Stimulated activated naive CD8-positive, alpha-beta T cell treated with anti-CD3 and anti-CD28 coated beads, Interleukin-15, Interleukin-2, amounts not matched to agents 100 U/mL and 50 U/mL, for 24 hours (primary cell): ENCODE measurements at places on chromosomes 6 and 20.

DNA sequence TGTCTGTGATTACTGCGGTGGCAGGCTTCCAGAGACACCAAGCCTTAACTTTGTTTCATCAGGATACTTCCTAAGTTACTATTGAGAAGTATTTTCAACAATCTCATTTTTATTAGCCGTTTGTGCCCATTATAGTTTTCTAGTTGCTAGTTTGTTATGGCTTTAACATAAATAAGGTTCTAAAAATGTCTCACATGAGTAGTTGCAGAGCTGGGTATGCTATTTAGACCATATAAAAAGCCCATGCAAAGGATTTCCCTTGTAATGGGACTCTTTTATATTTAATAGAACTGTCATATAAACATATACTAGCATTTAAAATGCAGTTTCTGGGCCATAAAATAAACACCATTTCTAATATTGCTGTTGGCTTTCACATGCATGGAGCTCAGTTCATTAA, 205.3 kb upstream of the TCF21 start:
- DNase-seq = no peak

- DNase-seq = no peak
These were observed 71.8 kb upstream of the NOX3 start for GRCh38 chr6:155527443-155527842.

DNA sequence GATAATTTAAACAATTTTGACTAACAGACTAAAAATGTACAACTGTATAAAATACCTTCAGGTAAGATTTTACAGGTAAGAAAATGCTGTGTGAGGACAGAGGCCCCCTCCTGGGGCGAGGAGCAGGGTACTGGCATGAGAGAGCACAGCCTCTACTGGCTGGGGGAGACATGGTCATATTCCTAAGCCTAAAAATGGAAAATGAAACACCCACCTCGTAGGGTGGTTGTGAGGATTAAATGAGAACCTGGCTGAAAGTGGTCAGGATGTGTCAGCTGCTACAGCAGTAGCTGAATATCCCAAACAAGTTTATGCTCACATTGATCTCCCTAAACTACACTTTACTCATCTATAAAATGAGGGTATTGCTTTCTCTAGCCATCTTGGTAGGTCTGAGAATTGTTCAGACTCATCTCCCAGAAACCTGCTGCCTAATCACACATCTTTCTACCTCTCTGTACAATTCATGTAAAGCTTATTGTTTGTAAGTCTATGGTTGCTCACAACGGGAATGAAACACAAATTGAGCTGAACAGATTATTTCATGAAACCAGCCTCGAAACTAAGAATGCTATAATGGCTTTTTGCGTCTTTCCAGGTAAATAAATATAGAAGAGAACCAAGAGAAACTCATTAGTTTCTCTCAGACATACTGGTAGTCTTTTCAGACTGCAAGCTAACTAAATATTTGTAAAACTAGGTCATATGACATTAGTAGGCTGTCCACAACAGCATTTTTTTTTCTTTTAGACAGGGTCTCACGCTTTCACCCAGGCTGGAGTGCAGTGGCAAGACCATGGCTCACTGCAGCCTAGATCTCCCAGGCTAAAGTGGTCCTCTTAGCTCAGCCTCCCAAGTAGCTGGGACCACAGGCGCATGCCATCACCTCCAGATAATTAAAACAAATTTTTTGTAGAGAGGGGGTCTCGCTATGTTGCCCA, 69.6 kb downstream of the POPDC3 start:
- DNase-seq = no peak

- DNase-seq = no peak
These were observed 661.5 kb downstream of the EPM2A start for GRCh38 chr6:145073811-145074210.

DNA sequence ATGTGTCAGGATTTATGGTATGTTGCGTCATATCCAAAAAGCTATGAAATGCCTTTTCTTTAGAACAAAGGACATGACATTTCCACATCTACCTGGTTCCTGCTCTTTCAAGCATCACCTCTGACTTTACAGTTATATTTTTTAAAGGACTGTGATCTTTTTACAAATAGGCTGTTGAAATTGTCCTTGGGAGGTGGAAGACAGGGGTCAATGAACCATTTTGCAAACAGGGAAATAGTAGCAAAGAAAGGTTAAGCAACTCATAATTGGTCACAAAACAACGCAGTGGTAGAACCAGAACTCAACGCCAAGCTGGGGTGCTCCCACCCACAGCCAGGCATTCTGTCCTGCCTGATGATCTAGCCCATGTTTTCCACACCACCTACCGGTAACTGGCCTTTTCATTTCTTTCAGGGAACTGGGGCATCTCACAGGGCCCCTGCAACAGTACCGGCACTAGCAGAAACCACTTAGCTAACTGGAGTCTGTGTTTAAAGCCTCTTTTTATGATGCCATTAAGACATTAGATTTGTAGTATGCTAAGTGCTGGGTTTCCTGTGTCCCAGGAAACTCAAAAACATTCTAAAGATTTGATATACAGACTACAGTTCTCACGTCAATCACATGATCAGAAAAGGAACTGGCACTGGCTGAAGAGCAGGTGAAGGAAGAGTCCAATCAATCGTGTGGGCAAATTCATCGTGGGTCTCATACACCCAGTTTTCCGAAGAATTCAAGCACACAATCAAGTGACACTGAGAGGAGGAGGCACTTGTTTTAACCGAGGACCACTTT, 13.9 kb downstream of the ZNF217 start:
- DNase-seq = no peak

DNA sequence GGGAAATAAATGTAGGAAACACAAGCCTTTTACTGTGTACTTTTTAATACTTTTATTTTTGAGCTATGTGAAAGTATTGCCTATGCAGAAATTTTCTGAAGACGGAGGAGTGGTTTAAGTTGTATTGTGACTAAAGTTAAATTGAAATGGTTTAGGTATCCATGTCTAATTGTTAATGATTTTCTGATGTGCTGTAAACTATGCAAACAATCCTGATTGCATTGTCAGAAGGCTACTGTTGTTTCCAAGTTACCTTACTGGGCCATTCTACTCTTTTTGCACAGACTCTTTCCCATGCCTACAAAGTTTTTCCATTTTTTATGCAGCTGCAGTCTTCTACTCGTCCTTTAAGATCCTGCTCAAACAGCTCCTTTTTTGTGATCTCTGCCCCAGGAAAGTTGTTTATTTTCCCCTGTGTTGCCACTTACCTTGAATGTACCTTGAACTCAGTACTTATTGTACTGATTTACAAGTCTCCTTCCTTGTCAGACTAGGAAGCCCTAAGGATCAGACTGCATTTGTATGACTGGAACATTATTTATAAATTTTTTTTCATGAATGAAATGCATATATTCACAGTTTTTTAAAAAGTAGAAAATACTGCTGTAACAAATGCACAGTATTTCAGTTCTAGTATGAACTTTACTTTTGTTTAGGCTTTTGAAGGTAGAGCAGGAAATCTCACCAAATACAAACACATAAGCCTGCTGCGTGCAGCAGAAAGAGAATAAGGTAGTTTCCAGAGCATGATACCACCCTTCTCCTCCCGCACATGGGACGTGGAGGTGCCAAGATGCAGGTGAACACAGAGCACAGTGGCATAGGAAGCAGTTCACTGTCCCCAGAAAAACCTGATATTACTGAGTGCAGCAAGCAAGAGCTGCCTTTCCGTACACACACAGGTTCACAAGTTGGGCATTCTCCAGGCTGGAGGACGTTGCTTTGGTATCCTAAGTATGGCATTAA, 97.8 kb downstream of the CRYBG1 start:
- DNase-seq = no peak

DNA sequence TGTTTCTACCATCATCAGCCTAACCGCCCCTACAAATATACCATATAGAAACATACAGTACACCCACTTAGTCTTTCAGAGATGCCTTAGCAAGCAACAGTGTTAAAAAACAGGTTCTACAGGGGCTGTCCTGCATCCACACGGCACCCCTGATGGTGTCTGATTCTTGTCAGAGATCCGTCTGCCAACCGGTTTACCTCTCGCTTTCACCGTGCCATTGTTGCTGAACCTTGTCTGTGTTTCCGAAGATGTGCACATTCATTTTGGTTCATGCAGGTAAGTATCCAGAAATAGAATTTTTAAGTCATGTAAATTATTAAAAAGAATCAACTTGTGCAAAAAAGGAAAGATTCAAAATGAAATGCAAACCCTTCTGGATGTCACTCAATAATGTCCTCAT, 52.9 kb downstream of the EPHA7 start:
- DNase-seq = no peak

DNA sequence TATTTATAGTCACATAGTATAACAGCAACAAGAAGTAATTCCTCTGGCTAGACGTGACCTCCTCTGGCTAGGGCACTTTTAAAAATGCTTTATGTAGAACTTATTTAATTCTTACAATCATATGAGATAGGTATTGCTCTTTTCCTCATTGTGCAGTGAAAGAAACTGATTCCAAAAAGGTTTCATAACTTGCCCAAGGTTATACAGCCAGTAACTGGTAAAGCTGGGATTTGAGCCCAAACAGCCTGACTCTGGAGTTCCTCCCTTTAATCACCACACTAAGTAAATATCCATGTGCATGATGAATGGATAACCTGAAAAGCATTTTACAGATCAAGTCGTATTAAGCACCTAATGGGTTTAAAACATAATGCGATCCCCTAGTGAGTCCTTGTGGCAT, 214.6 kb downstream of the PRL start:
- no peak for DNase-seq

DNA sequence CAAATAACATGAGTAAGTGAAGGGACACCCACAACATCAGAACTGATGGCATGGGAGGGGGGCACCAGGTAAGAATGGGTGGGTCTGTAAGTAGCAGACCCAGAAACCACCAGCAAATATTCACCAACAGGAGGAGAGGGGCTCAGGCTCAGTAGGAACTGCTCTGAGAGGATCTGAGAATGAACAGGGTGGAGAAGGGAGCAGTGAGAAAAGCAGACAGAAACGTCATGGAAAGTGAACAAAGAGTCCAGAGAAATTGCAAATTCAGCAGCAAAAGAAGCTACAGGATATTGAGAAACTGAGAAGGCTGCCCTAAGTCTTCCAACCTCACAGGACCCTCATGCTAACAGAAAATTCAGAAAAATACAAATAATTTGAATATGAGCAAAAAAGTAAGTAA, 121.3 kb downstream of the KIF16B start:
- DNase-seq = no peak

GRCh38 chr20:1813674-1814635, 81.3 kb upstream of the SIRPA start:
- DNase-seq = no peak

- no peak for DNase-seq
These were observed 61.7 kb downstream of the PLEKHG1 start for GRCh38 chr6:150661216-150662007.

- DNase-seq = no peak
These were observed 87.8 kb upstream of the EPB41L1 start for GRCh38 chr20:36066777-36067176.

DNA sequence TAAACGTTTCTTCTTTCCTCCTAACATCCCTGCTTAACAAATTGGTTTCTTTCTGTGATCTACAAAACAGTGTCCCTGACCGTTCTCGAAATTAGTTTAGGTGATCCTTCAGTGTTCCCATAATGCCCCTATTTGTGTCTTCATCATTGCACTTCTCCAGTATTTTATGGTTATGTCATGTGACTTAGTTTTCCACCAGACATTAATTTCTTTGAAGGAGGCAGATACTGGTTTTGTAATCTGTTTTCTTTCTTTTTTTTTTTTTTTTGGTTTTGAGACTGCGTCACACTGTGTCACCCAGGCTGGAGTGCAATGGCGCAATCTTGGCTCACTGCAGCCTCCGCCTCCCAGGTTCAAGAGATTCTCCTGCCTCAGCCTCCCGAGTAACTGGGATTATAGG, 49.2 kb downstream of the FAM217A start:
- no peak for DNase-seq

DNA sequence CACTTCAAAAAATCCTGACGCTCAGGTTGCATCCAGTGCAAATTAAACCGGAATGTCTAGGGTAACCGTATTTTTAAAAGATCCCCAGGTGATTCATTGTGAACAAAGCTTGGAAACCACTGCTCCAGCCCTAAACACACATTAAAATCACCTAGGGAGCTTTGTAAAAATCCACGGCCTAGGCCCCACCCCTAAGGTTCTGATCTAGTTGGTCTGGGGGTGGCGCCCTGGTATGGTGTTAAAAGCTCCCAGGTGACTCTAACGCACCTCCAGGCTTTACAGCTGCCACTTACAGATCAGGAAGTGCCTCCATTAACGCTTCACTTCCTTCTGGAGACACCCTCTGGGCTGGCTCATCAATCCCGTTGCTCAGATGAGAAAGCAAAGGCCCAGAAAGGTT, 92.2 kb downstream of the GRM4 start:
- DNase-seq = no peak

GRCh38 chr20:46128310-46129151, 10.4 kb downstream of the CD40 start:
- DNase-seq = peak; percentile 19

DNA sequence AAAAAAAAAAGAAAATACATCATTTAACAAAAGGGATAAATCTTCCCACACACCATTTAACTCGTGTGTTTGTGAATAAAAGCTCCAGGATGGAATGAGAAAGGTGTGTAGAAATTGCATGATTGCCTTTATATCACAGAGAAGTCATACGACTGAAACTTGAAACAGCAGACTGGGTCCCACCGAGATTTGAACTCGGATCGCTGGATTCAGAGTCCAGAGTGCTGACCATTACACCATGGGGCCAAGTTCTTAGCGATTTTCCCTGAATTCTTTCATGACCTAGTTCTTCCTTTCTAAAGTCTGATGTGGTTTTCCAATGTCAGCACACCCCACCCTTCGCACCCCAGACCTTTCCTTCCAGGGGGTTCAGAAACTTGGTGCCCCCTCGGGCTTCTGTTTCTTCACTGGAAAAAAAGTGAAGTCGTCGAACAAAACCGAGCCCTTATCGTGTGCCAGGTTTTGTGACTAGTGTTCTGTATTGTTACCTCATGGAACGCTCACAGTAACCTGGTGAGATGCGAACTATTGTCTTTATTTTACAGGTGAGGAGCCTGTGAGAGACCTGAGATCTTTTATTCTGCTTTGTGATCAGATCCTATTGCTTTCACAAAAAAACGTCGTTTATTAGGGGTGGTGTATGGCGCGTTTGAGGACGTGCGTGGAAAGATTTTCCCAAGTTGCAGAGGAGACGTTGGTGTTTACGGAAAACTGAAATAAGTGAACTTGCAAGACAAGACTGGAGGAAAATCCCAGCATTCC, 120.8 kb downstream of the OR2B2 start:
- peak; percentile 65 for DNase-seq

DNA sequence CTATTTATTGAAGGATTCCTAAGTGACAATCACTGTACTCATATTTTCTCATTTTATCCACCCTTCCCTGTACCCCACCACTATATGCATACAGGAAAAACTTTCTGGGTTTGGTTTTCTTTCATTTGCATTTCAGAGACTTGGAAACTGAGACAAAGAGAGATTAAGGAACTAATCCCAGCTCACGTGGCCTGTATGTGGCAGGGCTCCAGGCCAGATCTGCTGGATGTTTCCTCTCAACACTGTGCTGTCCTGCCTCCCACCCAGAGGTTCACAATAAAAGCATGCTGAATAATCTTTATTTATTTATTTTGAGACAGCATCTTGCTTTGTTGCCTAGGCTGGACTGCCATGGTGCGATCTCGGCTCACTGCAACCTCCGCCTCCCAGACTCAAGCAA, 50.2 kb downstream of the CEP162 start:
- DNase-seq = no peak
